ENCODE measurements at places on chromosomes 1 and 21.

DNA sequence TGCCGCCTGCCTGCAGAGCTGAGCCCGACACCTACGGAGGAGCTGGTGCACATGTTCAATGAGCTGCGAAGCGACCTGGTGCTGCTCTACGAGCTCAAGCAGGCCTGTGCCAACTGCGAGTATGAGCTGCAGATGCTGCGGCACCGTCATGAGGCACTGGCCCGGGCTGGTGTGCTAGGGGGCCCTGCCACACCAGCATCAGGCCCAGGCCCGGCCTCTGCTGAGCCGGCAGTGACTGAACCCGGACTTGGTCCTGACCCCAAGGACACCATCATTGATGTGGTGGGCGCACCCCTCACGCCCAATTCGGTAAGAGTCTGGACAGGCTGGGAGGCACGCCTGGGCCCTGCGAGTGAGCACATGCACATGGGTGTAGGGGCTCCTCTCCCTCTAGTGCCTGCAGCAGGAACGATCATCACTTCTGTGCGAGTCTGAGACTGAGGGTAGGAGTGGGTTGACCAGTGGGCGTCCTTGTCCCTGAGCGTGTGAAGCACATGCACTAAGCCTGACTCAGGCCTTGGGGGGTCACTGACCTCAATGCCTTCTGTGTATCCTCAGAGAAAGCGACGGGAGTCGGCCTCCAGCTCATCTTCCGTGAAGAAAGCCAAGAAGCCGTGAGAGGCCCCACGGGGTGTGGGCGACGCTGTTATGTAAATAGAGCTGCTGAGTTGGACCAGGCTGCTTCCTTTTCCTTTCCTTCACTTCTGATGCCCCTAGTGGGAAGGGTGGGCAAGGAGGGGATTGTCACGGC lies 6.9 kb downstream of the DMAP1 start:
- DNase-seq = no peak

GRCh38 chr1:90850181-90850897 lies 133.2 kb upstream of the BARHL2 start:
- DNase-seq = no peak

DNA sequence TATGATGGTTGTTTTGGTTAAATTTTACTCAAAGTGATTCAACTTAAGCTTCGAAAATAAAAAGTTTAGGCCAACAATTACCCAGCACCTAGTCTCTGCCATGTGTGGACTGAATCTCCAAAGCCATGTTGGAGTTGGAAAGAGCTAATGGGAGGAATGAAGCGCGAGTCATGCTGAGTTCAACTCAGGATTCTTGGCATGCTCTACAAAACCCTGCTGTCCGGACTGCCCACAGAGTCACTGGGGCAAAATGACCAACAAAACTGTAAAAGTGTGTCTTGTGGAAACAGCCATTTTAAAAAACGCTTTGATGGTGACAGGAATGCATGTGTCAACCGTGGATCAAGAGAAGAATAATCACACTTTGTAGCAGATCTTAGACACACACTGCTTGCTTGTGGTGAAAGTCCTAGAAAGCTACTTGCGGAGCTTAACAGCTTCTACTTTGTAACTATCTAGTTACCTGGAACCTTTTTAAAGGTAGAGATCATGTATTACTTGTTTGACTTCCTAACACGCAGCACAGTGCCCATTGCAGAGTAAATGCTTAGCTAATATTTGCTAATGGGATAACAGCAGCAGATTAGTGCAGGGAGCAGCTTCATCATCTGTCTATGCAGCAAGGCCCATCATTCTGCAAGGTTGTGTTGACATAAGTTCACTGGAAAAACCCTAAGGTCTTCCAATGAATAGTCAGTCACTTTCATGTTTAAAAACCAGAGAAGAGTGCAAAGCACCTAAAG lies 7.0 kb upstream of the GBP6 start:
- no peak for DNase-seq

DNA sequence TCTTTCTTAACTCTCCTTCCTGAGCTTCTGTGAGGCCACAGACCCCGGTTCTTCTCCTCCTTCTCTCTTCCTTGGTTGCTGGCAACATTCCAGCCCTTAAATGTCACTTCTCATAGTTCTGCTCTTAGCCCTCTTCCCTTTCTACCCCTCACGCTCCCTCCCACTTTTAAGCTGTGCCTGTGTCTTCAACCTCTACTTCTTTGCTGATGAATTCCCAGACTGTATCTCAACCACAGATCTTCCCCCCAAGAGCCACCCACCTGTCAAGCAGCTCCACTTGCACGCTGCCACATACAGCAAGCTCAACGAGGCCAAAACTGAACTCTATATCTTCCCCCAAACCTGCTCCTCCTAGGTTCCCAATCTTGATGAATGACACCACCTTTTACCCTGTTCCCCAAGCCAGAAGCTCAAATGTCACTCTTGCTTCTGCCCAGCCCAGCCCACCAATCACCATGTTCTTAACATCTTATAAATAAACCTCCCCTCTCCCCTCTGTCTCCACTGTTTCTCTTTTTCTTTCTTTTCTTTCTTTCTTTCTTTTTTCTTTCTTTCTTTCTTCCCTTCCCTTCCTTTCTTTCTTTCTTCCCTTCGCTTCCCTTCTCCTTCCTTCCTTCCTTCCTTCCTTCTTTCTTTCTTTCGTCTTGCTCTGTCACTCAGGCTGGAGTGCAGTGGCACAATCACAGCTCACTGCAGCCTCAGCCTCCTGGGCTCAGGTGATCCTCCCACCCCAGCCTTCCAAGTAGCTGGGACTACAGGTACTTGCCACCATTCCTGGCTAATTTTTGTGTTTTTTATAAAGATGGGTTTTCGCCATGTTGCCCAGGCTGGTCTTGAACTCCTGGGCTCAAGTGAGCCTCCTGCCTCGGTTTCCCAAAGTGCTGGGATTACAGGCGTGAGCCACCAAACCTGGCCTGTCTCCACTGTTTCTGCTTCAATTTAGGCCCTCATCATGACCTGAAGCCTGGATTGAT lies 19.8 kb upstream of the PTP4A2 start:
- DNase-seq = peak; percentile 56

- DNase-seq = no peak
Measured at GRCh38 chr1:202605515-202605914, 104.7 kb downstream of the SYT2 start.

DNA sequence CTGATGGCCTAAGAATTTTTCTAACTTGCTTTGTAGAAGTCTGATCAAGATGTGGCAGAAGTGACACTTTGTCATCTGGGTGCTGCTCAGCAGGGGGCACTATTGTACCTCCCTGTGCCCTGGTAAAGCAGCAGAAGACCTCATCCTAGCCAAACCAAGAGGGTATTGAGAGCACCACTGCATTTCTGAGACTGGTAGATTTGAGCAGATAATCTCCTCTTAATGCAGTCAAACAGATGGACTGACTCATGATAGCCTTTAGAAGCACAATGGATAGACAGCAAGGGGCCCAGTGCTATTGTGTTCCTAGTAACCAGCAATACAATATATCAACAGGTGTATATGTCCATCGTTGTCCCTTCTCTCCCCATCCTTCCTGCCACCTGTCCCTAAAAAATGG lies 5.7 kb downstream of the TPM3 start:
- DNase-seq = peak; percentile 68

- DNase-seq = no peak
Measured at GRCh38 chr1:113219377-113219776, 146.4 kb downstream of the LRIG2 start.

GRCh38 chr1:171446386-171446785 lies 38.9 kb upstream of the PRRC2C start:
- no peak for DNase-seq

GRCh38 chr1:53577761-53578100 lies 118.5 kb downstream of the DMRTB1 start:
- no peak for DNase-seq

- DNase-seq = no peak
Measured at GRCh38 chr1:163656095-163656759, 334.5 kb downstream of the NUF2 start.

- DNase-seq = peak; percentile 64
Measured at GRCh38 chr1:21293537-21294265, 3.4 kb upstream of the ECE1 start.

DNA sequence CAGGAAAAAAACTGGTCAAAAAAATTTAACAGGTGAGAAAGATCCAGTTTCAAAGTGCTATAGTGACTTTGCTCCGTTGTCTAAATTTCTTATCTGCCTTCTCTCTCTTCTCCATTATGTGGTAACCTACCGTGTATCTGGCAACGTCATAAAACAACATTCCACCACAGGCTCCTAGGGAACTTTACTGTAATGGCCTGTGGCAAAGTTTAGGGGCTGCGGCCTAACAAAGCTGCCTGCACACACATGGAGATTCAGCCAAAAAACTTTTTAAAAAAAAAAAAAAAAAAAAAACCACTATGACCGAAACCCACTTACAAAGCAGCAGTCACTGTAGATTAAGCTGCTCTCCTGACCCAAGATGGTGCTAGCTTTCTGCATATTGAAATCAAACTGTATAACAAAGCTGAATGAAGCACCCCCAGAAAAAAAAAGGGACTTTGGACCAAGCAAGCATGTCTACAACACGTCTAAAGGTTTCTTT lies 202.6 kb downstream of the SLC45A1 start:
- no peak for DNase-seq

DNA sequence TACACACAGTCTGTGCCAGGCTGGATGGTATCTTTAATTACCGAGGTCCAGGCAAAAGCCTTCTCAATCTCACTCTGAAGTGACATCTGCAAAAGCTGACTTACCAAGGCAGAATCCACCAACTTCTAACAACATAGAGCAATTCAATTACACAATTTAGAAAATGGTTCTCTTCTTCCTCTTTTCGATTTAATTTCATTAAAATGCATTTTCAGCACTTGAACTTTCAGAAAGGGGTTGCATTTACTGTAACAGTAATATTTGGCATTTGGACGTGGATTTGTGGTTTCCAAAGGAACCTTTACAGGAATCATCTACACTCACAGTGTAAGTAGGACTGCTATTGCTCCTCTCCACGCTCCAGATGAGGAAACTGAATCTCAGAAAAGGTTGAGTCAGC lies 53.3 kb downstream of the ERO1B start:
- no peak for DNase-seq

GRCh38 chr1:234573711-234574299 lies 36.2 kb downstream of the IRF2BP2 start:
- no peak for DNase-seq

GRCh38 chr1:62439652-62440371 lies 3.0 kb downstream of the USP1 start:
- no peak for DNase-seq

GRCh38 chr1:20120796-20121195 lies 1.5 kb upstream of the PLA2G2D start:
- no peak for DNase-seq

DNA sequence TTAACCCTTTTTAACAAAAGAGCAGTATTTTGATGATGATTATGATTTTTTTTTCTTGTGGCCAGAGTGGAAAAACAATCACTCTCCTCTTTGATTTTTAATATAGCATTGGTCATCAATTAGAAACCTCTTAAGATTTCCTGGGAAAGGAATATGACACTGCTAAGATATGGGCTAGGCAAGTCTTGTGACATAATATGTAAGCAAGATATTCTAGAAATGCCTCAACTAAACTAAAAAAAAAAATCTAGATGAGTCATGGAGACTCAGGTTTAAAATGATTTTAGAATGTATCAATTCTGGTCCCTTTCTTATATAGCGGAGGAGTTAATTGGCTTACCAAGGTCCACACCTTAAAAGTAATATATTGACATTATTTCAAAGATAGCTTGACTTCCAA lies 60.3 kb upstream of the JUN start:
- no peak for DNase-seq

DNA sequence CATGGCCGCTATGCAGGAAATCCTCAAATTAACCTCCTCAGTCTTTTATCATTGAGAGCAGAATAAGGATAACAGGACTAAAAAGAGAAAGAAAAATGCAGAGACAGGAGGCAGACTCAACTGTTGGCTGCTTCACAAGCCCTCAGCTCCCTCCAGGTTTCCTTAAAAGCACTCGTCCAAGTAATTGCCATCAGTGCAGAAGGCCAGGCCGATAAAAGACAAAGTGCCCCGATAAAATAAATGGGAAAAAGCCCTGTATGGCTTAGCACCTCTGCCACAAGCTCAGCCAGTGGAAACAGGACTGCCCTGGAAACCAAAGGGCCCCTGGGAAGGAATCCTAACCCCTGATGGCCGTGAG lies 8.1 kb downstream of the S100A6 start:
- no peak for DNase-seq

- no peak for DNase-seq
Measured at GRCh38 chr1:230291731-230292620, 134.2 kb downstream of the PGBD5 start.

DNA sequence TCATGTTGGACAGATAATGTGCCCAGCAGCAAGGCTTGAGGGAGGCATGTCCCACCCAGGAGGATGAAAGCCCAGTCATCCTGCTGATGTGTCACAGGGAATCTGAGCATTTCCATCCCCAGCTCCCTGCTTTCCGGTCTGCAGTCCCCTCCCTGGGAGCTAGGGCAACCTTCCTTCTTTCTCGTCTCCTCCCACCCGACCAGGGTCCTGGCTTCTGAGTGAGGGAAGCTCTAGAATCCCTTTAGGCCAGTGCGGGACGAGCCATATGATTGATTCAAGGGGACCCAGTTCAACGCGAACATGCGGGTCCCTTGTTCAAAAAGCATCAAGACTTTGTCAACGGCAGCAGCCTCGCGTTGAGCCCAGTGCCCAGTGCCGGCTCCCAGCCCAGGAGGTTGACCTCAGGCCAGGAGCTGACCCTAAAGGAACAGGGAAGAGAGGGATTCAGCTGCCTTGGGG lies 96.7 kb upstream of the TMPRSS2 start:
- no peak for DNase-seq

DNA sequence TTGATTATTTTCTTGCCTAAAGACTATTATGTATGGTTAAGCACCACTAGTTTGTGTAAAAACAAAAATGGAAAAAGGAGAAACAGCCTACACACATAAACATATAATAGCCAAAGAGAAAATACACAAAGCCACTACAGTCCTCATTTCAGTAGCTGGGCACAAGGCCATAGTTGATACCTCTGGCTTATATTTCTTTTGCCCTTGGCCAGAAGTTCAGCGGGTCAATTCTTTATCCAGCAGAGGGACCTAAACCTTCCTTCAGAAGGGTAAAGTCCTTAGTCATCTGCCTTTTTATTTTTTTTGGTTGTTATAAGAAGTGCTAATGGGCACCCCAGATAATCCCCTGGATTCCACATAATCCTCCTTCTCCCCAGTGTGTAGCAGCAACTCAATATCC lies 134.1 kb downstream of the PIGK start:
- no peak for DNase-seq

DNA sequence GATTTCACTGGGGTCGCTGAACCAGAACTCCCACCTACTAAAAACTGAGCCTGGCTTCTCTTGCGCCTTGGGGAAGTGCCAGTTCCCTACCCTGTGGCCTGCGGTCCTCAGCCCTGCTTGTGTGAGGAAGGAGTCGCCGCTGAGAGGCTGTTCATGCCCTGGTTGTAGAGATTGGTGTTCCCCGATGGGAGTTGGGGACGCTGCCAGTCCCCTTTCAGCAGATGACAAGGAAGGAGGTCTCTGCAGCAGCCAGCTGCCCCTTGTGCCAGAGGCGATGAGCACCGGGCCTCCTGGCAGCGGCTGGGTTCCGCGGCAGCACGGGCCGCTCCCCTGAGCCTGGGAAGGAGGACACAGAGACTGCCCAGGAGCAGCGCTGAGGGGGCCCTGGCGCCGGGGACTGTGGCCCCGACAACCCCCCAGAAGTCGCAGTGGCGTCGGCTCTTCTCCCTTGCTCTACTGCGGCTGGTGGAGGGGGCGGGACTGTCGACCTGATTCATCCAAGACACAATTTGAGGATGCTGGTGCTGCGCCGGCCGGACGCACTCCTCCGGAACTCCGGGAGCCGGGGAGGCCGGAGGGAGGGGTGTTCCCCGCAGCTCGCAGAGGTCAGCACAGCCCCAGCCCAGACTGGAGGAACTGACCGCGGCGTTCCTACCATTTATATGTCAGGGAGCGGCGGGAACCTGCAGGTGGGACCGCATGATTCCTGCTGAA lies 12.0 kb upstream of the ADORA3 start:
- DNase-seq = no peak

GRCh38 chr1:25473653-25474225 lies 43.0 kb downstream of the MACO1 start:
- DNase-seq = no peak

All from stimulated activated CD4-positive, alpha-beta T cell treated with anti-CD3 and anti-CD28 coated beads, Interleukin-12 subunit alpha, Interleukin-12 subunit beta, amount 100 ng/mL, for 24 hours (primary cell).